Activated CD8-positive, alpha-beta memory T cell treated with anti-CD3 and anti-CD28 coated beads for 36 hours (primary cell): ENCODE measurements at places on chromosomes 11 and 22. TPM values are rescaled to one million over a fixed set of nuclear protein-coding genes. Genes with fewer than 3 reads are reported as not detected.

INPP5J gene
- not detected for total RNA-seq

TRIM64C gene
- total RNA-seq: not detected

JAML gene
- 300 TPM for total RNA-seq

LDHAL6A gene
- not detected for total RNA-seq

RAB3IL1 gene
- not detected for total RNA-seq

IL17REL gene
- not detected for total RNA-seq

FOSL1 gene
- total RNA-seq: 23.0 TPM

DEUP1 gene
- not detected for total RNA-seq

OSM gene
- total RNA-seq: 21.1 TPM

CDKN1C gene
- 0.55 TPM for total RNA-seq

NUP160 gene
- total RNA-seq: 73.4 TPM

CDON gene
- total RNA-seq: 2.3 TPM

CHCHD10 gene
- 191 TPM for total RNA-seq

MYH9 gene
- total RNA-seq: 642 TPM

ANKK1 gene
- 0.08 TPM for total RNA-seq

SART1 gene
- 65.4 TPM for total RNA-seq

E2F8 gene
- total RNA-seq: 13.3 TPM

APOL1 gene
- 35.6 TPM for total RNA-seq

MEI1 gene
- total RNA-seq: 31.1 TPM
